ENCODE measurements at places on chromosomes 3 and 15. TPM values are rescaled to one million over a fixed set of nuclear protein-coding genes. Genes with fewer than 3 reads are reported as not detected.
A peak's percentile ranks its signal among the peaks of the same experiment; 100 is the strongest.

The PAK6 gene
- total RNA-seq = 0.80 TPM

The LTK gene
- 0.66 TPM for total RNA-seq

The PARP15 gene
- 5.6 TPM for total RNA-seq

The CLDN1 gene
- total RNA-seq = 51.8 TPM

The ACAA1 gene
- 83.9 TPM for total RNA-seq

The PIGZ gene
- total RNA-seq = 12.0 TPM

The FEZF2 gene
- total RNA-seq = not detected

The TIMP4 gene
- total RNA-seq = 46.9 TPM

The LEKR1 gene
- 2.3 TPM for total RNA-seq

The MYRIP gene
- total RNA-seq = 4.8 TPM

The RTP1 gene
- total RNA-seq = not detected

The CHST2 gene
- total RNA-seq = 6.9 TPM

GRCh38 chr3:171028025-171028778, 1.7 kb upstream of the SLC2A2 start:
- no peaks in the 10 kb centered on the region for H3K27me3 ChIP-seq
- no peaks in the 10 kb centered on the region for H3K4me1 ChIP-seq
- H3K36me3 ChIP-seq = no peaks in the 10 kb centered on the region
- peak overlapping the region; percentile 59 for H3K4me3 ChIP-seq

DNA sequence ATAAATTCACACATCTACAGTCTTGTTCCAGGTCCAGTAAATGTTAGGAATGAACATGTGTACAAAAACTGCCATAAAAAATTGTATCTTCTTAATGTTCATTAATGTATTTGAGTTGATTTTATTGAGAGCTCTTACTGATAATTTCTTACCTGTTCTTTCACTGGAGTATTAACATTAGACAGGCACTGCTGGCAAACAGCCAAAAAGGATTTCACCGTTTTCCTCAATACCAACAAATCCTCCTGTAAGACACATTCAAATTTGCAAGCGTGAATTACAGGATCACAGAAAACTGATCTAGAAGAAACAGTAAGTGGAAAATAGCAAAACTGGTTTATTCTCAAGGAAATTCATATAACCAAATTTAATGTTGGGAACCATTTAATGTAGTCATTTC, 127.4 kb downstream of the PCCB start:
- no peak overlapping the region for H3K27ac ChIP-seq
- H3K36me3 ChIP-seq = no peaks in the 10 kb centered on the region
- H3K27me3 ChIP-seq = no peaks in the 10 kb centered on the region
- H3K4me3 ChIP-seq = no peak overlapping the region
- H3K4me1 ChIP-seq = no peaks in the 10 kb centered on the region

DNA sequence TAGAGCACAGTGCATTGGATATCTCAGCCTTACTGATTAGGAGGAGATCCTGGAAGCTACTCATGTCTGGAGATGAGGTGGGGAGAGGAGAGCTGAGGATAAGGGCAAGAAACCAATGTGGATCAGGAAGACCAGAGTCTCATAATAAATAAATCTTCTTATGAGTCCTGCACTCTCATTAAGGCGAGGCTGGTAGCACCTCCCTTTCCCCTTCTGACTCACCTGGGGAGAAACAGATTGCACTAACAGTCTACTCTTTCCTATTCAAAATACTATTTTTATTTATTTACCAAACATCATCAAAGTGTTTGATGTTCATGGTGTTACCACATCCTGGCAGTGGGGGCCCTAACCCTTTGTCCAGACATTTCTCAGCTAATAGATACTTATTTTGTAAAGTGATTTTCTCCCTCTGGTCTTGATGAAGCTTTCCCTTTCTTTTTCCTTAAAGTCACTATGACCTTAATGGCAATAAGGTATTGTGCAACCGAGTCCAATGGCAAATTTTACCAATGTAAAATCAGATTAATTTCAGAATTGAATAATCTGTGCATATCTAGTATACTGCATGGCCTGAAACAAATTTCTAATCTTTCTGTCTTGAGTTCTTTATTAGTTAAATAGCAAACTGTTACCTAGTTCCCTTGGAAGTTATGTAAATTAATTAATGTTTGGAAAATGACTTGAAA, 81.1 kb downstream of the IQCH start:
- no peaks in the 10 kb centered on the region for H3K27me3 ChIP-seq
- no peak overlapping the region for H3K27ac ChIP-seq
- no peak for DNase-seq
- no peak overlapping the region for H3K4me3 ChIP-seq
- no peaks in the 10 kb centered on the region for H3K4me1 ChIP-seq

DNA sequence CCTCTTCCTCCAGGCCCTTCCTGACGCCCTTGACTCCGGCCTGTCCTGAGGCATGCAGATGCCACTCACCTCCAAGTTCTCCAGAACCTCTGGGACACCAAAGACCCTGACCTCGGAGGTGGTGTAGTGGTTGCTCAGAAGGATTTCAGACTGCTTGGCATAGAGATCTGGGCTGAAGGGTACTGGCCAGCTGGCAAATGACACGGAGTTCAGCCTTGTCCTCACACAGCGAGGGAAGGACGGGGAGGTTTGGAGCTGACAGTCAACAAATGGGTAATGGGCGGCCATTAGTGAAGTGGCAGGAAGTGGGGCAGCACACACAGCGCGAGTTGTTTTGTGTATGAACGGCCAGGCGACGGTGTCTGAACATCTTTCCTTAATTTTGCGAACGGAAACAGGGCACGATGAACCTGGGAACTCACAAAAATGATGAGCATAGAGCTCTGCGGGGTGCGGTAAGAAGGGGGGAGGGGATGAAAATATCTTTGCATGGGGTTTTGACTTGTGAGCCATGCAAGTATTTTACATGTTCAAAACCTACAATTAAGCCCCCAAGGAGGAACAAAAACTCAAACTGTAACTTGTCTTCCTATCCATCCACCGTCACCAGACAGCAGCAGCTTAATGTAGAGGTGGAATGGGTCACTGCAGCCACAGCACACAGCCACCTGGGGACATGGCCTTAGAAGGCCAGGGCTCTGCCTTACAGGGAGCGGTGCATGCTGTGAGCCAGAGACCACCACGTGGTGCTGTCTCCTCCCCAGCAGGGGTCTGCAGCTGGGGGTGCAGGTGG, 43.6 kb upstream of the RPL32 start:
- H3K36me3 ChIP-seq = no peaks in the 10 kb centered on the region
- H3K27me3 ChIP-seq = peaks cover 5% of the 10 kb centered on the region
- no peaks in the 10 kb centered on the region for H3K4me1 ChIP-seq
- H3K27ac ChIP-seq = no peak overlapping the region

DNA sequence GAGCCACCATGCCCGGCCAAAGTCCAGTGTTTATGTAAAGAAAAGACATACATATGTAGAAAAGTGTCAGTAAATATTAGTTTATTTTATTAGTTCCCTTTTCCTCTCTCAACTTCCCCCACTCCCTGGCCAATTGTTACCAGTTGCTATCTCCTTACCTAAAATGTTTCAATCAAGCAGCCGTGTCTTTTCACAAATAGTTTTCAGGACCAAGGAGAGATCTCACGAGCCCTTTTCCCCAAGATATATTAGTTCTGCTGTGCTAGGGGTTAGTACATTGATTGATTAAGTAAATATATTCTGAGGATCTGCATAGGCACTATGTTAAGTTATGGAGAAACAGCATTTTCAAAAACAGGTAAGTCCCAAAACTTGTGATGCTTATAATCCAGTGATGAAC, 87.4 kb downstream of the ZIC4 start:
- H3K27me3 ChIP-seq = no peaks in the 10 kb centered on the region
- no peak for DNase-seq
- no peaks in the 10 kb centered on the region for H3K4me1 ChIP-seq
- no peak overlapping the region for H3K27ac ChIP-seq
- H3K4me3 ChIP-seq = no peak overlapping the region

DNA sequence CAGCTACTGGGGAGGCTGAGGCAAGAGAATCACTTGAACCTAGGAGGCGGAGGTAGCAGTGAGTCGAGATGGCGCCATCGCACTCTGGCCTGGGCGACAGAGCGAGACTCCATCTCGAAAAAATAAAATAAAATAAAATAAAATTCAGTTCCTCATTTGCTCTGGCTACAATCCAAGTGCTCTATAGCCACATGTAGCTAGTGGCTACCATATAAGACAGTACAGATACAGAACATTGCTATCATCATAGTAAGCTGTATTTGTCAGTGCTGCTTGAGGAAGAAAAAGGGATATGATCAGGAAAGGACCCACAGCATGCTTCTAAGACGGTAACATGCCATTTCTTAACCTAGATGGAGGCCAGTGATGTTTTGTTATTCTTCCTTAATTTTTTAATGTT, 88.7 kb upstream of the CDAN1 start:
- no peaks in the 10 kb centered on the region for H3K27me3 ChIP-seq
- no peaks in the 10 kb centered on the region for H3K36me3 ChIP-seq
- DNase-seq = no peak
- H3K27ac ChIP-seq = no peak overlapping the region

- DNase-seq = no peak
- H3K27me3 ChIP-seq = no peaks in the 10 kb centered on the region
- H3K4me3 ChIP-seq = no peak overlapping the region
- H3K4me1 ChIP-seq = peaks cover 4% of the 10 kb centered on the region
- H3K27ac ChIP-seq = no peak overlapping the region
These were observed 4.4 kb downstream of the TMOD2 start for GRCh38 chr15:51755790-51756189.

DNA sequence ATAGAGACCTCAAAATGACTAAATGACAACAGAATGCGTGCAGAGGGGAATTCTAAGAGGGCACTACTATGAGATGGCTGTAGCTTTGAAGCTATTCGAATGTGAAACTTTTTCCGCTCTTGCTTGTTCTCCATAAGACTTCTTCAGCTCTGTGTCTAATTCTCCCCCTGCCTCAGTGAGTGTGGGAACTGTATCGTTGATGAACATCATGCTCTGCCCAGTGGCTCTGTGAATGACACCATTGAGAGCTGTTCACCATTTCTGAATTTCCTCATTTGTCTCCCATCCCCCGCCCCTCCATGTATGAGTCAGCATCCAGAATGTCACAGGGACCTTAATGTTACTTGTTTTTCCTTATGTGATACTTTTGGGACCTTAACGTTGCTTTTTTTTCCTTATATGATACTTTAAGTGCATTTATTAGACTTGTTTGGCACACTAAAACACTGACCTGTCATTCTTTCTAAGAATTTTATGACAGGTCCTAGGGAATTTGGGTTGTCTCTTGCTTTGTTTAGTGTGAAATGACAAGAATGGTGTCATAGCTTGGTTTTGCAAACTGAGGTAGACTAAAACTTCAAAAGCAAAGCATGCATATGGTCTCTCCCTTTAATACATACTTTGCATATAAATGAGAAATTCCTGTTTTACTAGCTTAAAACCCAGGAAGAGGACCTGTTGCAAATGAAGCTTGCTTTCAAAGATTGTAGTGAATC, 99.6 kb downstream of the FNDC3B start:
- H3K4me1 ChIP-seq = peaks cover 5% of the 10 kb centered on the region
- DNase-seq = peak; percentile 54
- peak overlapping the region; percentile 82 for H3K27ac ChIP-seq

DNA sequence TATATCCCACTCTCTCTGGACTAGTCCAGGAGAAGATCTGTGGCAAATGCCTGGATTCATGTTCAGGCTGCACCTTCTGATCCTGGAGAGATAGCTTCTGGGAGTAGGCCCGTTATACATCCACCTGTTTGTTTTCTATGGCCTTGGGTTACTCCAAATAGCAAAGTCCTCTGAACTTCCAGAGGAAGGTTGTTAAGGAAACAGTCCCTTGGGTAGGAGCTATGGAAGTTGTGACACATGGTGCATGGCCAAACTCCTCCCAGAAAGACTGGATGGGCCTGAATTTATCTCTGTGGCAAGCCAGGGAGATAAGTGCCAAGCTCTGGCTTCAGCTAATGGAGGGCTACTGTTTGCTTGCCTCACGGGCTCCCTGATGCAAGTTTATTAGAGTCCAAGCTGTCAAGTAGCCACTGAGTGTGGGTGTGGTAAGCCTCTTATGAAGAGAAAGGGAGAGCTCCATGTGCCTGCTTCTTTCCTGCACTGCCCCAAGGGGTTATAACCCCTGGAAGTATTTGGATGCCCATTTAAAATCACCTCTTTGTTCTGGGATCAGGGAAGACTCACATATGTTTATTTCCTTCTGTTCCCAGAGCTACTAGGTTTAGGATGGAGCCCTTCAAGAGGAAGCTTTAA, 328.7 kb upstream of the ATP11B start:
- H3K36me3 ChIP-seq = no peaks in the 10 kb centered on the region
- no peaks in the 10 kb centered on the region for H3K4me1 ChIP-seq
- H3K27me3 ChIP-seq = no peaks in the 10 kb centered on the region

- no peaks in the 10 kb centered on the region for H3K4me1 ChIP-seq
- no peaks in the 10 kb centered on the region for H3K36me3 ChIP-seq
- H3K4me3 ChIP-seq = no peak overlapping the region
- no peaks in the 10 kb centered on the region for H3K27me3 ChIP-seq
These were observed 17.2 kb downstream of the TSPAN3 start for GRCh38 chr15:77053709-77054108.

GRCh38 chr15:95830281-95830680, 500.2 kb upstream of the NR2F2 start:
- no peak overlapping the region for H3K4me3 ChIP-seq
- no peaks in the 10 kb centered on the region for H3K4me1 ChIP-seq
- H3K27ac ChIP-seq = no peak overlapping the region
- no peaks in the 10 kb centered on the region for H3K27me3 ChIP-seq

Measured in breast epithelium (tissue), 4 donors.